ENCODE measurements at places on chromosomes 12 and 14.

DNA sequence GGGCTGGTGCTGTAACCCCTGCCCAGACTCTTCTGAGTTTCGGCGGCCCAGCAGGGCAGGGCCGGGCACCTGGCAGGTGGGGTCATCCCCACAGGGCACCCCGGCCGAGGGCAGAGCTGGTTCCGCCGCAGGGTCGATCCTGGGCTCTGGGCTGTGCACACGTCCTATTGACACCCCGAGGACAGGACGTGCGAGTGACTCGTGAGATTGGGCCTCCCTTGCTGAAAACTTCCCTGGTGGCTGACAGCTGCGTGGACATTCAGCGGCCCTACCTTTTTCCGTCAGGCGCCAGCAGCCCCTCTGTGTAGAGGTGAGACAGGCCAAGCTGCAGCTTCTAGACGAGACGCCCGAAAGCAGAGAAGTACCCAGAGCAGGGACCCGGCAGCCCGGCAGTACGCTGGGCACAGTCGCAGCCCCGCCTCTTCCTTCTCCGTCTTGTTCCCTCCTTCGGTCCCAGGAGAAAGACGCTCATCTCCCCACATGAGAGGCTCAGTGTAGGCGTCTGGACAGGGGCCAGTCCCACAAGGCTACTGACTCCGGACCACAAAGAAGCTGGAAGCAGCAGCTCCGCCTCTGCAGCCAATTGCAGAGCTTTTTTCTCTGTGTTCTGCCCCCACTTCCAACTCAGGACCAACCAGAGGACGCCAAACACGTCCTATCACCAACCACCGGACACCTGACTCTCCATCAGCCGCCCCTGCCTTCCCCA lies at the start of gene LRCOL1:
Gene LRCOL1, minus strand, starts transcription at position 532 of the 709 bp plus-strand sequence. CDS start 4,331 bp downstream, outside the sequence.
- DNase-seq, result peak; percentile 47

- no peak for DNase-seq
Measured at GRCh38 chr12:54341378-54342300, 16.7 kb downstream of the COPZ1 start.

DNA sequence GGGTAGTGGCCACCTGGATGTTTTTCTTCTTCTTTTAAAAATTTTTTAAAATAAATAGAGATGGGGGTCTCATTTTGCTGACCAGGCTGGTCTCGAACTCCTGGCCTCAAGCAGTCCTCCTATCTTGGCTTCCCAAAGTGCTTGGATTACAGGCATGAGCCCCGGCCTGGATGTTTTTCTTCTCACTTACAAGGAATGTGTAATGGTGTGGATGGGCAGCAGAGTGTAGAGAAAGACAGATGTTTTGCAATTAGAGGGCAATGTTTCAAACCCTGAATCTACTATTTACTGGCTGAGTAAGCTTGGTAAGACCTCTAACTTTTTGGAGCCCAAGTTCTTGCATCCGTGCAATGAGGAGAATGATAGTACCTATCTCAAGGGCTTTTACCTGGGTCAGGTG lies 48.1 kb downstream of the ADCK1 start:
- no peak for DNase-seq

DNA sequence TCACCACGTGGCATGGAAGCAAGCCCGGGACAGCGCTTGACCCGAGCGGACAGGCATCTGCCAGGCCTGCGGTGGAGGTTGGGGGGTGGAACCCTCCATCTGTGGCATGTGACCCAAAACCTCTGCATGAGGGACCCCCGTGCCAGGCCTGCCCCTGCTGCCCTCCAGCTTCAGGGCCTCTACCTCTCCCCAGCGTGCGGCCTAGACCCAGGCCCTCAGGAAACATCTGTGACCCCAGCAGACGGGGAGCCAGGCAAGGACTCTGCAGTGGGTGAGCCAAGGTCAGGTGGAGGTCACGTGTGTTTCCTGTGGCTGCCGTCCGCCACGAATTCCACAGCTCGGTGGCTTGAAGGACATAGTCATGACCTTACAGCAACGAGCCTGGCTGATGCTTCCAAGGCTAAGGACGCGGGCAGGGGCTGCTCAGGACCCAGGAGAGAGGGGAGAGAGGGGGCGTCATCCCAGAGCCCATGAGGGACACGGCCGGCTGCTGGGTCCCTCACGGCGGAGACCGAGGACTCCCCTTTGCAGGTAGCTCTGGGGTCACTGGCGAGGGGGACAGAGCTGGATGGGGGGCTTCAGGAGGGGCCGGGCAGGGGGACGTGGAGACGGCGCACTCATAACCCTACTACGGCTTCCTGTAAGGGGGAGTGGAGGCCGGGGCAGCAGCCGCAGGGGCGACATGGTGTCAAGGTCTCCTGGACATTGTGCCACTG lies 91.5 kb downstream of the GALNT9 start:
- DNase-seq, result no peak

DNA sequence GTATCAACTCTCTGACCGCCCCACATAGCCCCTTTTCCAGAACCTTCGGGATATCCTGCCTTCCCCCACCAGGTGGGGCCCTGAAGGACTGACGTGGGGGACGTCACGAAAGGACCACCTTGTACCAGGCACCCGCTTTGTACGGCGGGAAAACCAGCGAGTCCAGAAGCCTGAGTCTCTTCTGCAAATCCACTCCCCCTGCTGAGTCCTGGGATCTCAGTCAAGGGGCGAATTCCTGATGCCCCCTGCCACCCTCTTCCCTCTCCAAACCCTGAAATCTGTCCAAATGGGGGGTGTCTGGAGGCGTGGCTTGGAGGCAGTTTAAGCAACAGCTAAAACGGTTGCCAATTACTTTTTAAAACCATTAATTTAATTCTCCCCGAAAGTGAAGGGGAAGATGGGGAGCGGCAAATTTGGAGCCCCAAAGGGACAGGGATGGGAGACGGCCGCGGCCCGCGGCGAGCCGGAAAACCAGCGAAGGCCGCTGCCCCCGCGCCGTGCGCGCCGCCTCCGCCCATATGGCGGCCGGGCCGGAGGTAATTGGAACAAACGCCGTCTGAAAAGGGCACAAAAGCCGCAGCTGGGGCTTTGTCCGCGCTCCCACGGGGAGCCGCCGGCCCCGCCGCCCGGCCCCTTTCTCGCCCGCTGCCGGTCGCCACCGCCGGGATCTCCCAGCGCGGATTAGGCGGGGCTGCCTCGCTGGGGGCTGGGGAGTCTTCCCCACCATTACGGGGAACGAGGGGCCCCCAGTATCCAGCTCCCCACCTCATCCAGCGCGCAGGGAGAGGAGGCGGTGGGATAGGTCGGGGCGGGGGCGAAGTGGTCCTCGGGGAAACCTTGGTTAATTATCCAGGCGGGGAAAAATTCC lies 6.6 kb downstream of the LHX5 start:
- DNase-seq, result no peak

DNA sequence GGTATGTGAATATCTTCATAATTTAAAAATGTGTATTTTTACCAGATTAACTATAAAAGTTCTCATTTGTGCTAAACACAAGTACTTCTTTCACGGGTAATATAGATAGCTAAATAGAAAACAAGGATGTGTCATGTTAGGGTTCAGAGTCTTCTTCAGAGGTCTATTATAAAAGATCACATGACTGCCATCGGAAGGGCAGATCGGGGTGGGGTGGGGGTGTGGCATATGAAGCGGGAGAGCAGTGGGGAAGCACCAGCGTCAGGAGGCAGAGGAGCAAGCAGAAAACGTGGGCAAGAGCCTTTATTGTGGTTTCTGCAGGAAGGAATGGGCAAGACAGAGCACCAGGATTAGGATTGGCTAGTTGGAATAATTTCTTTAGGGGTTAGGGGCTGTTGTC lies 63.7 kb upstream of the DNM1L start:
- no peak for DNase-seq

DNA sequence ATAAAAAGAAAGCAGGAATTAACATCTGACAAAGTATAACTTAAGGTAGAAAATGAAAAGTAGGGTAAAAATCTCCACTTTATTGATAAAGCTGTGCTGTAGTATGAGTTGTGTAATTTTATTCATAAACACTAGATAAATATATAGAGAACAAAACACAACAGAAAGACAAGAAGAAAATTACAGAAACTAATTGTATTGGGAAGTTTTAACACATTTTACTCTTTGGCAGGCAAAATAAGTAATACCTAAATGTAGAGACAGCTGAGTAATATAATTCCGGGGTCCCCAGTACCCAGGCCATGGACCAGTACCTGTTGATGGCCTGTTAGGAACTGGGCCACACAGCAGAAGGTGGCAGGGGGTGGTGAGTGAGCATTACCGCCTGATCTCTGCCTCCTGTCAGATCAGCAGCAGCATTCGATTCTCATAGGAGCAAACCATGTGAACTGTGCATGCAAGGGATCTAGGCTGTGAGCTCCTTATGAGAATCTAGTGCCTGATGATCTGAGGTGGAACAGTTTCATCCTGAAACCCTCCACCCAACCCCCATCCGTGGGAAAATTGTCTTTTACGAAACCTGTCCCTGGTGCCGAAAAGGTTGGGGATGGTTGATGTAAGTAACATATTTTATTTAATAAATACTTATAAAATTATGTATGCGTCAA lies 84.4 kb upstream of the ETV6 start:
- no peak for DNase-seq

GRCh38 chr14:68670359-68670715 lies 122.5 kb downstream of the ZFP36L1 start:
- no peak for DNase-seq

GRCh38 chr14:75120541-75121291 lies 6.1 kb downstream of the NEK9 start:
- DNase-seq, result no peak

- no peak for DNase-seq
Measured at GRCh38 chr14:68219407-68219806, 399.8 kb downstream of the RAD51B start.

DNA sequence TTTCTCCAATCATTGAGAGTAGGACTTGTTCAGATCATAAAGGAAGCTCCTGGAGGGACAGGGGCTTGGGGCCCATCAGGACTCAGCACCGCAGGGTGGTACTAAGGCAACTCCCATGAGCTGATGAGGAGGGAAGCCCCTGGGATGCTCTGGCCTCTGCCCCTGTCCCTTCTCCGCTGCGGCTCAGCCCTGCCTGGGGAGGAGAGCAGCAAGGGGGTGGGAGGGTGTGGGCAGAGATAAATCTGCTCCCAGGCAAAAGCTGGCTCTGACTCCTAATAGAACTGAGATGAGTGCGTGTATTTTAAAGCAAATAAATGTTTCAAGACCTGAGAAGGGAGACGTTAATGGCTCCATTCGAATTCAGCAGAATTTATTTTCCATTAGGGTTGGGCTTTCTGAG lies 52.0 kb upstream of the CHST11 start:
- DNase-seq, result no peak

DNA sequence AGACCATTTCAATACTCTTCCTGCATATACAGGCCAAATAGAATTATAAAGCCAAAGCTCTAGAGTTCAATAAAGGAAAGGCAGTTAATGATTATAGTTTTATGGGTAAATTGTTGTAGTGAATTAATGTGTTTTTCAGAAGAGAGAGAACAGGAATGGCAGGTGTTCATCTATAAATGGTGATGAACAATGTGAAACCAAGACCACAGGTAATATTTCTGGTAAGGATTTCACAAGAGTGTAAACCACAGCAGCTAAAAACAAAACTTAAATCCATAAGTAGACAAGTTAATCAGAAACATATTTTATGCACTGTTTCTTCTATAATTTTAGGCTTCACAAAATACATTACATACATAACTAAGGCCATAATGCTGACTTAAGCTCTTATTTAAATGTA lies 204.4 kb downstream of the SYT1 start:
- DNase-seq, result no peak

GRCh38 chr12:53251477-53252348 lies 16.4 kb upstream of the ESPL1 start:
- DNase-seq, result peak; percentile 91

- no peak for DNase-seq
Measured at GRCh38 chr12:19198272-19198671, 68.7 kb downstream of the PLEKHA5 start.

GRCh38 chr12:52032446-52032803 lies 18.8 kb upstream of the NR4A1 start:
- no peak for DNase-seq

DNA sequence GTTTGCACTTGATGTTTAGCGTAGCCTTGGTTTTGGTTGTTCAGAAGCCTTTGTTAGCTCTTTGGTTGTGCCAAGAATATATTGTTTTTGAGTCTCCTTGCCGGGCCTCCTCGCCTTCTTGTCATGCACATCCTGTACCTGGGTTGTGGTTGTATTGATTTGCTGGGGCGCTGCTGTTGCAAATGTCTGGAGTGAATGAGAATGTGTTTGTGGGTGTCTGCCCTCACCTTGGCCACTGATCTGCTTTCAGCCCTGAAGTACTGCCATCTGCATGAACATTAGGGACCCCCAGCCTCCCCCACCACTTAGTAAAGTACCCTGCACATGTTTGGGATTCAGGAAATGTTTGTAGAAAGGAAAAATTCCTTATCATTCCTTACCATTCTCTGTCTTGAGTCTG lies 16.5 kb downstream of the PRKCH start:
- DNase-seq, result no peak

- DNase-seq, result no peak
Measured at GRCh38 chr14:65808390-65808789, 395.9 kb downstream of the FUT8 start.

GRCh38 chr12:19704966-19705365 lies 265.7 kb downstream of the AEBP2 start:
- no peak for DNase-seq

DNA sequence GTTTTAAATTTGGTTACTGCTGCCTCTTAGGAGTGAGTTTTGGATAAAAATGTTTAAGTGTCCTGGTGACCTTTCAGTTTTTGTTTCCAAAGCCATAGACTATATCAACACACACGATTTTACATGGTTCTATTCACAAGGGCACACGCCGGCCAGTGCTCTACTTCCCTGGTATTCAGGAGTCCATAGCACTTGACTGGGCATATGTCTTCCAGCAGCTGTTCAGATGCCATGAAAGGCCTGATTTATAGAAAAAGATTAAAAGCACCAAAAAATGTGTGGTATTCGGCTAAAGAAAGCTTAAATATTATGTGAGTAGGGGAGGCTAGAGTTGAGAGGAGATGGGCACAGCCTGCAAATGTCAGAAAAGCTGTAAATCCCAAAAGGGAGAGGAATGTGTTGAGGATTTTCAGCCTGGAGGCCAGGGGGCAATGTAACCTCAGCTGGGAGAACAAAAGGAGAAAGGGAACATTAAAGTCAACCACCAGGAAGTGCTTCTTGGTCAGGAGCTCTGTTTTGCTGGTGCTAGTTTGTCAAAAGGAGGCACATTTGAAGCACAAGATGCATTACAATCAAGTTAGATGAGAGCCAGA lies 478.4 kb downstream of the RAD51B start:
- DNase-seq, result no peak

- DNase-seq, result no peak
Measured at GRCh38 chr12:53244337-53244736, 12.3 kb upstream of the RARG start.

GRCh38 chr12:51383269-51383905 lies 7.8 kb downstream of the GALNT6 start:
- DNase-seq, result no peak

GRCh38 chr12:53414756-53415417 lies 8.8 kb upstream of the AMHR2 start:
- no peak for DNase-seq

GRCh38 chr12:72072592-72073212 lies 134.1 kb downstream of the TPH2 start:
- no peak for DNase-seq

GRCh38 chr14:44029933-44030332 lies 477.1 kb downstream of the FSCB start:
- DNase-seq, result no peak

- DNase-seq, result no peak
Measured at GRCh38 chr12:109492371-109492770, 14.9 kb downstream of the UBE3B start.

- no peak for DNase-seq
Measured at GRCh38 chr12:10115311-10115710, 14.7 kb downstream of the CLEC7A start.

GRCh38 chr12:54230555-54230954 lies 41.8 kb upstream of the SMUG1 start:
- no peak for DNase-seq

GRCh38 chr14:61026526-61026925 lies 45.5 kb downstream of the SLC38A6 start:
- DNase-seq, result no peak

All from coronary artery (tissue), 2 donors.